NCI-H226 (cell line): ENCODE measurements at places on chromosomes 11 and 22.

GRCh38 chr11:65537620-65538231 lies 12.8 kb downstream of the SCYL1 start:
- DNase-seq = no peak

- no peak for DNase-seq
Observed at GRCh38 chr11:60394666-60395380, 1.4 kb upstream of the MS4A14 start.

DNA sequence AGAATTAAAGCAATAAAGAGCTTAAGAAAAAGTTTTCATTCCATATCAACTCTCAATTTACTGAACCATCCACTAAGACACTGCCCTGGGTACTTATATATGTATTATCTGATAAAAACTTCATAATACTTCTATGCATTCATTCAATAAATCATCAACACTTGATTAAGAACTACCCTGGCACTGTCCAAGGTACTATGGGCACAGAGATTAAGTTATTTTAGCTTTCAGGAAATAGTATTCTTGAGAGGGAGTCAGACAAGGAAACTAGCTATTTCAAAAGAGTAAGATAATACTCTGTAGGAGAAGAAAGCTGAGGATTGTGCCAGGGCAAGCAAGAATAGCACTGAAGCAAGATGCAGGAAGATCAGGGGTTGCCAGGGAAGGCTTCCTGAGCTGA lies 640.8 kb downstream of the FAM181B start:
- DNase-seq = no peak

DNA sequence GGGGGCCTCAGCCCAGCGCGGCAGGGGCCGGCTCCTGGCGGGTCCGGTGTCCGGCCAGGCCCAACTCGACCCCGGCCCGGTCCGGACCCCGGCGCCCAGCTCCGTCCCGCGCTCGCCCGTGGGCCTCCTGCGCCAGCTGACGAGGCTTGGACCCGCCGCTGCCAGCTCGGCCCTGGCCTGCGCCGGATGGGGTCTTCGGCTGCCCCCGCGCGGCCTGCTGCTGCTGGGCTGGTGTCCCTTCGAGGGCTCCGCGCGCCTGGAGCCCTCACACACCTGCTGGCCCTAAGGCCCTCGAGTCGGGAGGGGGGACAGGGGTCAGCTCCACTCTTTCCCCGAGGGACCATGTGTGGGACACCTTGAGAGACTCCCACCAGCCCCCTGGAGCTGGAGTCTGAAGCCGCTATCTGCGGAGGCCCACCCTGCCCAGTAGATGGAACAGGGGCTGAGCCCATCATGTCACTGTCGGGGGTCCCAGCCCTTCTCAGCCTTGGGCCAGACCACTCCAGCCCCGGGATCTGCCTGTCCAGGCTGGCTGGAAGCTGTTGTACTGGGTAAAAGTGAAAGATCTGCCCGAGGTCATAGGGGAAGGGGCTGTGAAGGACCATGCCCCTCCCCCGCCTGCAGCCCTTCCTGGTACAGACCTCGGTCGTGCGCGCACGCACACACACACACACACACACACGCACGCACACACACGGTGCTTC lies 768 bp upstream of the CDKN1C start:
- no peak for DNase-seq

GRCh38 chr22:50058906-50059880 lies 1.1 kb upstream of the TTLL8 start:
- DNase-seq = no peak

- DNase-seq = no peak
Observed at GRCh38 chr11:7775689-7776088, 21.1 kb downstream of the OR5P2 start.
